ENCODE measurements at places on chromosomes 11 and 22.

DNA sequence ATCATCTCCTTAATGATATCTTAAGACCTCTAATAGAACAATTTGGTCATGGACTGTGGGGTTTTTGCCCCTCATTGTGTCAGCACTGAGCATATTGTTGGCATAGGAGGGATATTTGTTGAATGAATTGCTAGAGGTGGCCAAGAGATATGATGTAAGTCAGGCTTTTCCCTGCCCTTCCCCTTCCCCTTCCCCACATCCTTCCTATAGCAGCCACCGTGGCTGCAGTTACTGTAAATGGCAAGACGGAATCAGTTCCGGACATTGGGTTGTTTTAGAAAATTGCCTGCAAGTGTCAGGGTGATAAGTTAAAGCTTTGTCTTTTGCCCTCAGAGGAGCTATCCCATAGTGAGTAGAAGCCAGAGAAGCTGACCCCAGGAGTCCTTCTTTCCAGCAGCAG, 23.0 kb downstream of the LIMK2 start:
- DNase-seq, result peak; percentile 52

DNA sequence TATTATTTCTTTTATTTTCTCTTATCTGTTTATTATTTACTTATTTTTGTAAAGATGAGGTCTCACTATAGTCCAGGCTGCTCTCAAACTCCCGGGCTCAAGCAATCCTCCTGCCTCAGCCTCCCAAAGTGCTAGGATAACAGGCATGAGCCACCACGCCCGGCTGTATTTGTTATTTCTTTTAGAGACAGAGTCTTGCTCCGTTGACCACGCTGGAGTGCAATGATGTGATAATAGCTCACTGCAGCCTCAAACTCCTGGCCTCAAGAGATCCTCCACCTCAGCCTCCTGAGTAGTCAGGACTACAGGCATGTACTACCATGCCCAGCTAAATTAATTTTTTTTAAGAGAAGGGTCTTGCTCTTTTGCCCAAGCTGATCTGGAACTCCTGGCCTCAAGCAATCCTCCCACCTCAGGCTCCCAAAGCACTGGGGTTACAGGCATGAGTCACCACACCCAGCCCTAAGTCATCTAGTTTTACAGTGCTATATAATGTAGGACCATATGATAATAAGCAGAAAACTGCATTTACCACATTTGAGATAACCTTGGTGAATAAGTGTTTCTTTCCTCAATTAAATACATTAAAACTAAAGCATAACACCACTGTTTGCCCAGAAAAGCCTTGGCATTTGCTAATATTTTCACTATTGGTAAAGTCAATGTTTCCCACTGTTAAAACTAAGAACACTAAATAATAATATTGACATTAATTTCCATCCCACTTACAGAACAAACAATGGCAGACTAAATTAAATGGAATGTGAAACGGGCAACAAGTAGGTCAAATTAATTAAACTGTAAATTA, 127.5 kb downstream of the SIK3 start:
- DNase-seq, result no peak

DNA sequence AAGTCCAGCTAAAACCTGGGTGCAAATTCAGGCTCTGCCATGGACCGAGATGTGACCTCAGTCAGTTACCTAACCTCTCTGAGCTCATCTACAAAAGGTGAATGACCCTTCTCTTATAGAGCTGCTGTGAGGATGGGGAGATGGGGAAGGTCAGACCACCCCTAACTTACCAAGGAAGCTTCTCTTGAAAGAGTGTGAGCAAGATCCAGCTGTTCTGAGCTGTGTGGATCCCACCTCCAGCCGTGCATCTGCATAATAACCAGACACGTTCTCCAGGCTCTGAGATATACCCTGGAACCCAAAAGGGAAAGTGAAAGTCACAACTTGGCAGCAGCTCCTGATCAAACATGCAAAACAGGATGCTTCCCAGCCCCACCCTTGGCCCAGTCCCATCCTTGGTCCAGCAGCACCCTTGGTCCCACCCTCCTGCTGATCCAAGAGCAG, at the start of gene APOL3:
Gene APOL3 (minus strand): TSS at position 257 of the 444 bp plus-strand sequence. CDS start 11,700 bp downstream, outside the sequence.
- DNase-seq, result no peak

GRCh38 chr11:8250434-8250833, 13.2 kb downstream of the LMO1 start:
- no peak for DNase-seq

DNA sequence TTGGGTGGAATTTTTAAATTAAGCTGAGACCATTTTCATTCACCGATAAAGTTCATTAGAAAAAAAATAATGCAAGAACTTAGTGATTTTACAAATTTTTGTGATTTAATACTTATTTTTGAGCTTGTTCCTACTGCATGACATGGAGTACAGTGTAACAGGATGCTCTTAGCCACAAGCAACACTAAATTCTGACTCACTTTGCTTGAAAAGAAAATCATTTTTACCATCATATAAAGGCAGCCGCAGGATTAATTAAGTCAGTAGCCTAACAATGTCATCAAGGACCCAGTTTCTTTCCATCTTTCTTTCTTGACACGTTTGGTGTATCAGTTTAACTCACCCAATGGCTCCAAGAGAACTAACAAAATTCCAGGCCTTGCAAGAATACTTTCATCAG, 540.3 kb upstream of the LUZP2 start:
- DNase-seq, result no peak
